ENCODE measurements at places on chromosomes 3 and 15. TPM values are rescaled to one million over a fixed set of nuclear protein-coding genes. Genes with fewer than 3 reads are reported as not detected.
A peak's percentile ranks its signal among the peaks of the same experiment; 100 is the strongest.

DNA sequence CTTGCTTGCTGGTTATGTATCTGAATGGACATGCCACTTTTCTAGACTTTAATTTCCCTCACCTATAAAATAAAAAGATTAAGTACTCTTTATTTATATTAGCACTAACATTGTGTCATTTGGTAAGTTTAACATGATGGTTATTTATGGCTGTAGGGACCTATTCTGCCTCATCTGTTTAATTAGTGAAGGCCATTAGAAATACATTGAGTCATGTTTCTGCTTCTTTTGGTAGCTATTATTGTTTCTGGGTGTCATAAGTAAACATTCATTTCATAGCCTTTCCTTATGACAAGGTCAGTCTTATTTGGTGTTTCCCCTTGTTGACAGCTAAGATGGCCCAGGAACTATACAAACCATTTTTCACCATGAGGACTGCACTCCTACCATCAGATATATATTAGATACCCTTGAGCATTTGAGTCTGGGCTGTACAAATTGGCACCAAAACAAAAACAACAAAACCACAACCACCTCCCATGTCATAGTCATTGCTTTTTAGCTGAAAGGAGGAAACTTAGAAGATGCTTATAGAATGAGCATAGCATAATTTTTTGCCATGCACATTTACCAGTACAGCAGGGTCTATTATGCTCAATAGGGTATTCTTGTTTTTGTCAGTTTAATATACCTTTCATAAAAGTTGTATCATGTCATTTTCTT is 39.3 kb downstream of the SRP14 start:
- no peak for DNase-seq

GP9 gene
- not detected for total RNA-seq

SHC4 gene
- 0.18 TPM for total RNA-seq

GRCh38 chr3:108489776-108490175 is 20.6 kb downstream of the MYH15 start:
- DNase-seq = no peak

- DNase-seq = no peak
Observed at GRCh38 chr3:59502806-59503205, 453.0 kb upstream of the CFAP20DC start.

- DNase-seq = no peak
Observed at GRCh38 chr3:190621927-190622326, 108.0 kb downstream of the IL1RAP start.

GRCh38 chr3:159882367-159882766 is 106.3 kb upstream of the IL12A start:
- no peak for DNase-seq

TRANK1 gene
- 7.7 TPM for total RNA-seq

- DNase-seq = no peak
Observed at GRCh38 chr3:189239616-189240015, 67.8 kb downstream of the TPRG1 start.

DNA sequence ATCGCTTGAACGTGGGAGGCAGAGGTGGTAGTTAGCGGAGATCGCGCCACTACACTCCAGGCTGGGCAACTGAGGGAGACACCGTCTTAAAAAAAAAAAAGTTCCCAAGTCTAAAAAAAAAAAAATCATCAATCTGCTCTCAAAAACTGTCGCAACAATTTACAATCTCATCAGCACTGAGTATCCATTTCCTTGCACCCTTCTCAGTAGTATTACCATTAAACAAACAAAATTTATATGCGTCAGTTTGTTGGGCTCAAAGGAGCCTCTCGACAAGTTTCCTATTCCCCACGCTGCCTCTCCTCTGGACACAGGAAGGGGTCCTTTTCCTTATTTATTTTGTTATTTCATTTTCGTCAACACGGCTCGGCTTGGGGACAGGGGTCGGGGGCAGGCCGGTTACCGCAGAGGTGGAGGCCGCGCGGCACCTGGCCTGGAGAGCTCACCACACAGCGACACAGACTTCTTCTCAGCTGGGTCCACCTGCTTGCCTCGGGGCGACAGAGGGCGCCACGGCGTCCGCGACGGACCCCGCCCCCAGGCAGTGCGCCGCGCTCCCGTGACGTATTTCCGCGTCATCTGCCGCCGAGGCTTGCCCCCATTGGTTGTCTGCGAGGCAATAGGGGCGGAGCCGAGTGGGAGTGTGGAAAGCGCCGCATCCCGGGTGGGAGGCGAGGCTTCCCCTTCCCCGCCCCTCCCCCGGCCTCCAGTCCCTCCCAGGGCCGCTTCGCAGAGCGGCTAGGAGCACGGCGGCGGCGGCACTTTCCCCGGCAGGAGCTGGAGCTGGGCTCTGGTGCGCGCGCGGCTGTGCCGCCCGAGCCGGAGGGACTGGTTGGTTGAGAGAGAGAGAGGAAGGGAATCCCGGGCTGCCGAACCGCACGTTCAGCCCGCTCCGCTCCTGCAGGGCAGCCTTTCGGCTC is at the start of gene MAP2K1:
MAP2K1 (plus strand) TSS at position 709 of the 920 bp plus-strand sequence. CDS start 436 bp downstream, outside the sequence.
- DNase-seq = peak; percentile 85

- DNase-seq = no peak
Observed at GRCh38 chr15:91821458-91821857, 32.0 kb upstream of the SLCO3A1 start.

EPHB3 gene
- not detected for total RNA-seq

GRCh38 chr15:65626856-65627255 is 5.1 kb downstream of the SLC24A1 start:
- no peak for DNase-seq

DNA sequence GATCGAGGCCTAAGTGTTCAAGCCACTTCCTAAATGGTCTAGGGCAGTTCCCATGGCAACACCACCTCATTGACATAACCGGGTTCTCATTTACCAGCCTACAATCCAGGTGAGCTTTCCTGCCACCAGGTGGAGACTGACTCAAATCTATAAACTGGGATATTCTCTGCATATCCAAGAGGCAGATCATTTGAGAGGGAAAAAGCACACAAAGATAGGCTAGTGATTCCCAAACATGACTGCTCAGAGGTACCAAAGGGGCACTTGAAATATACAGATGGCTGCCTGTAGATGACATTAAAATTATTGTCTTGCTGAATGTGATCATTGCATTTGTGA is 141.3 kb upstream of the PROK2 start:
- no peak for DNase-seq

- DNase-seq = no peak
Observed at GRCh38 chr3:135641761-135642160, 323.8 kb upstream of the PPP2R3A start.

DNA sequence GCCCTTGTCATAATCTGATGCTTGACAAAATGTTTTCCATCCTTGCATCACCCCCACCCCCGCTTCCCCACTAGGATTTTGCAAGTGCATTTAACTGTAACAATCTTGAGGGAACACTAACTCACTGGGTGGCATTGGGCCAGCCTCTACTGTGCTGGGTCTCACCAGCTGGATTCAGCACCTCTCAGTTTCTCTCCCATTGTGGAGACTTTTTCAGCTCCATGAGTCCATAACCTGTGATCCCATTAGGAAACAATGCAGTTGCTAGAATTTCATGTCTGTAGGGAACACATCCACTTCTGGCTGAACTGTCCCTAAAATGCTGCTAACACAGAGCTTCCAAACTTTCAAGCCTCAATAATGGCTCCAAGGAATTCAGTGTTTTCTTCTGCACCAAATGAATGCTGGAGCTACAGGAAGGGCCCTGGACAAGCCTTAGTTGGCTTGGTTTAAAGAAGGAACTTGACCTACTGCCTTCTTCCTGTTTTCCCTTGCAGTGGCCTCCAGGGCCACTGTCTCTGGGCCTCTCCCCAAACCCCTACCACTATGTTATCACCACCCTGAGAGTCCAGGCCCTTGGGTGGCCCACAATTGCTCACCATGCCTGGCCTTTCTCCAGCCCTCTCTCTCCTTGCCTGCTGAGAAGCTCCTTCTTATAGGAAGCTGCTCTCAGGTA is 15.6 kb downstream of the CYP19A1 start:
- no peak for DNase-seq

ECE2 gene
- total RNA-seq = not detected

DNA sequence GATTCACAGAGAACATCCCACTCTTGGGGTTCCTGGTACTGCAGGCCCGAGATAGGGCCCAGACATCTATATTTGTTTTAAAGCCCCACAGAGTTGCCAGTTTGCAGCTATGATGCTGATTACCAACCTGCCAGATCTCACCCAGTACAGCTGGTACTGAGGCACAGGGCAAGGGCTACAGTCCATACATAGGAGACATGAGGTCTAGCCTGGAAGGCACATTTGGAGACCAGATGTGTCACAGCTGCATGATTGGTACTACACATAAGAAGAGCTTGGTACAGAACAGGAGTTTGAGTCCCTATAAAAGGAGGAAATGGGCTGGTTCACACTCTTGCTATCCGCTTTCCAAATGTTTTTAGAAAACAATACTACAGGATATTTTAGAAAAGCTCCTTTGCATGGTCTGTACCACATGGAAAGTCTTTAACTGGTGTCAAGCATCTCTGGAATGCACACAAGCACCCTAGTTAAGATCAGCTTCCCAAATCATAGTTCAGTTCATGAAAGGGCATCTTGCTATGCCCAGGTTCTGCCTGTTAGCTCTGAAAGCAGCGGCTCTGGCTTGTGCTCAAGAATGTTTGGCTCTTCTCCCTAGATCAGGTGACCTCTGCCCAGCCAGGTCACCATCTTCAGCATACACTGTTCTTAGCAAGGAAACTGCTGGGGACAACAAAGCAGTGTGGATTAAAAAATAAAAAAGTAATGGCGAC is 20.6 kb downstream of the MTMR14 start:
- peak; percentile 36 for DNase-seq

GRCh38 chr3:168121184-168122017 is 25.7 kb upstream of the GOLIM4 start:
- peak; percentile 5 for DNase-seq

DNA sequence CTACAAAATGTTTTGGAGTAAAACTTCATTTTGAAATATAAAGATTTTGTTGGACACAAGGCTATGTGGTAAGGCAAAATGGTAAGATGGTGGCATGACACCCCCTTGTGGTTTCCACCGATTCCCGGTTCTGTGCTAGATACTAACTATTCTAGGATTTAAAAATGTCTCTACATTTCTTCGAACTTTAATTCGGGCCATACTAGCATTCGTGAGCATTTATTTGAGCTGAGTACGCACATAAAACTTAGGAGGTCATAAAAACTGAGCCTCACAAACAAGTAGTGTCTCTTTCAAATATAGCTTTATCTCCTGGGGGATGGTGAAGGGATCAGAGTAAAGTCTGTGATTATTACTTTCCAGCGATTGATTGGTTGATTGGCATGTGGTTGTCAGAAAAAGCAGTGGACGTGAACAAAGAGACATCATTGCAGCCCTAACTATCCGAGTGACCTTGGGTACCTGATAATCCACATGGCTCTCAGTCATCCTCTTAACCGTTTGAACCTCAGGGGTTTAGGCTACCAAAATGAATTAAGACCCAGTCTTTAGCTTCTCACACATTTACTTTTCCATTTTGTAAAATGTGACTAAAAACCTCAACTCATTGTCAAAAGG is 1.1 kb upstream of the ZNF639 start:
- no peak for DNase-seq

ATP13A5 gene
- not detected for total RNA-seq

DNA sequence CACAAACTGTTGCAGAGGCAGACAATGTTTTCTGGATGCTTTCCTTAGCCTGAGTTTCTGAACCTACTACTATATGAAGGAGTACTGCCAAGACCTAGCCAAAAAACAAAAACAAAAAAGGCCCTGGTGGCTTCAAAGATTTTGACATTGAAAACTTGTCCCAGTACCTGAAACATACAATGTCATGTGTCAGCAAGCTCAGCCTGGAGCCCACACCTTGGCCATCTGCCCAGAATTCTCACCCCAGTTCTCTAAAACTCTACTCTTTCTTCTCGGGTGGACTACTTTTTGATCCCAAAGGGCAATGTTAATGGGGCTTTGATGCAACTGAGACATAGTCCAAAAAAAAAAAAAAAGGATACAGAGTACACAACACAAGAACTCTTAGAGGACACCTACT is 81.4 kb downstream of the FAM174B start:
- DNase-seq = no peak

DNA sequence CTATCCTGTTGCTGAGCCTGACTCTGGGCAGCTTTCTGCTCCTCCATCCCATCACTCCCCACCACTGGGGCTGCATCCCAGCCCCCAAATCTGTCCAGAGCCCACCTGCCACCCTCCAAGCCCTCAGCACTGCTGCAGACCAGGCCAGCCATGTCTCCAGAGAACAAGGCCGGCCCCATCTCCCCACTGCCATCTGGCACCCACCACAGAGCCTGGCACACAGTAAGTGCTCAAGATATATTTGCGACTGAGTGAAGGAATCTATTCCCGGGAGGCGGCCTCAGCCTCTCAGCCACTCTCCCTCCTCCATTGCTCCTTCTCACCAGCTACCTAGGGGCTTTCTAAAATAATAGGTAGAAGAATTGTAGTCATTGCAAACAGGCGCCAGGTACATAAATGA is 4.8 kb downstream of the PLXND1 start:
- DNase-seq = no peak

- DNase-seq = no peak
Observed at GRCh38 chr3:45306406-45307008, 80.4 kb upstream of the TMEM158 start.

DNA sequence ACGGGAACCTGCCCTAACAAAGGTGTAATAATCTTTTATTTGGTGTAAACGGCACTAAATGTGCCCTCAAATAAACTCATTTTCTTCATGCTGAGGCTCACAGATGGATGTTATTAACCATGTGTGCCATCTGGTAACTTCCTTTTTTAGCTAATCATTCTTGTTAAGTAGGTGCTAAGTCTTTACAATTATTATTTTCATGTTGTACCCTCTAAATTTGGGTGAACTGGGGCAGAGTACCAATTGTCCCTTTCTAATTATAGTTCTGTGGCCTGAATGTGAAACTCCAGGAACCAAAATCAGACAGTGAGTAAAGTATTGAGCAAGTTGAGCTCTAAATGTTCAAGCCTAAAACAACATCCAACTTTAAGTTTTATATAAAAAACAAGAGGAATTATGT is 220.7 kb upstream of the CADM2 start:
- no peak for DNase-seq

DNA sequence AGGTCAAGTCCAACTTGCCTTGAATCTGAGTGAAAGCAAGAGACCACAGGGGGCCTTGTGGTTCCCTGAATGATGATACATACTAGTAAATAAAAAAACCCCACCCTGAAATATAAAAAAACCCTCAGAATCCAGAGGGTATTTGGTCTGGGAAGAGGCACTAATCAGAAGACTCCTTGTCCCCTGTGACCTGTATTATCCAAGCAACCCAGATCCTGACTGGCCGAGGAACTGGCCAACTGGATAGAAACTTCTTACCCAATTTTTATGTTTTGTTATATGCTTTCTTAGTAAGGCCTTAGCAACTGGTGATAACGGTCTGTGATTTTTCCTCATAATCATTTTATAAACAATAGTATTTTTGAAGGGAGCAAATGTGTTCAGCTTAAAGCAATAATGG is 17.5 kb downstream of the ABI3BP start:
- no peak for DNase-seq

KNG1 gene
- total RNA-seq = not detected

ROBO2 gene
- total RNA-seq = 0.42 TPM
